ENCODE measurements at places on chromosomes 5 and 9.

DNA sequence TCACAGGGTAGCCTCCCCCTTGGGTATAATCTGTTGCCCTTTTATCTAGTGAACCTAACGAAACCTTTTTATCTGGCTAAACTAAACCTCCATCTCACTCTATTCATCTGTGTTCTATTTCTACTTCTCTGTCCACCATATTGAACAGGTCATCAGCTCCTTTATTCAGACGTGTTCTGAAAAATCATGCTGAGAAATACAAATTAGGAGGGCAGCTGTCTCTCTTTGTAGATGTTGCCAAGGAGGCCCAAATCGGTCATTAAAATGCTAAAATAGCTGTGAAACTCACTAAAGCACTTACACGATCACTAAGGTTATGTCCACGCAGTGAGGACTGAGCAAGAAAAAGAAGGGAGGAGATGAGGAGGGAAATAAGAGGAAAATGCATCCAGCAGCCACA, 115.6 kb upstream of the RETREG1 start:
- no peak for DNase-seq

GRCh38 chr9:111068383-111068730, 30.1 kb upstream of the LPAR1 start:
- DNase-seq: no peak

- DNase-seq: no peak
Observed at GRCh38 chr5:140391312-140391711, 10.3 kb upstream of the ANKHD1 start.

- no peak for DNase-seq
Observed at GRCh38 chr5:174601946-174602345, 122.4 kb upstream of the MSX2 start.

GRCh38 chr5:16461782-16462181, 3.8 kb downstream of the ZNF622 start:
- no peak for DNase-seq

DNA sequence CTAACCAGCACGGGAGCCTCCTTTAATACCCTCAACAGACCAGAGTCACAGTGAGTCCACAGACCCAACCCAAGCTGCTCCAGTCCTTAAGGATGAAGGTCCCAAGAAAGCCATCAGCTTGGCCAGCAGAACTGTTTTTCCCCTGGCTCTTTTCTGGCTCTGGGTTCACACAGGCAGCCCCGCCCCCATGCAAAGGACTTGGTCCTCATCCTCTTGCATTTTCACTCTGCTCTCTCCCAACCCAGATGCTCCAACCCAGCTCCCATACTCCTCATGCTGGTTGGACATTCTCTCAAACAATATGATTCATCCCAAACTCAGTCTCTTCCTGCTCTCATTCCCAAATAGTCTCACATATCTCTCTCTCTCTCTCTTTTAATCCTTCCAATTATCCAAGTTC, 74.2 kb upstream of the SPOCK1 start:
- no peak for DNase-seq

DNA sequence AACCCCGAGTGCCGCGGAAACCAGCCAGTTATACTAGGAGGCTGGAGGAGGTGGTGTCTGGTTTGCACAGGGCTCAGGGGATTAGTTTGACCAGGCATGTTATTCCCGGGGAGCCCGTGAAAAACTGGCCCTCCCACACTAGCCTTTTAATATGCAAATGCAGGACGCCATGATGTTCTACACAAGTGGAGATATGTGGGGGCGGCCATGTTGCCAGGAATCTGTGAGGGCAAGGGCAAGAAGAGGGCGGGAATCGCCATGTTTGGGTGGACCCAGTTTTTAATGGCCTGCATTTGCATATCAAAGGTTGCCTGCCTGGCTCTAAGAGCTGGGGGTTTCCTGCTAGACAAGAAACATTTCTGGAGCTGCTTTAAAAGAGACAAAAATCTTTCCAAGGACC, 940.7 kb downstream of the CDH18 start:
- no peak for DNase-seq

- no peak for DNase-seq
Observed at GRCh38 chr9:98900725-98901124, 43.0 kb upstream of the COL15A1 start.

GRCh38 chr5:127601601-127602000, 47.3 kb upstream of the CTXN3 start:
- no peak for DNase-seq

DNA sequence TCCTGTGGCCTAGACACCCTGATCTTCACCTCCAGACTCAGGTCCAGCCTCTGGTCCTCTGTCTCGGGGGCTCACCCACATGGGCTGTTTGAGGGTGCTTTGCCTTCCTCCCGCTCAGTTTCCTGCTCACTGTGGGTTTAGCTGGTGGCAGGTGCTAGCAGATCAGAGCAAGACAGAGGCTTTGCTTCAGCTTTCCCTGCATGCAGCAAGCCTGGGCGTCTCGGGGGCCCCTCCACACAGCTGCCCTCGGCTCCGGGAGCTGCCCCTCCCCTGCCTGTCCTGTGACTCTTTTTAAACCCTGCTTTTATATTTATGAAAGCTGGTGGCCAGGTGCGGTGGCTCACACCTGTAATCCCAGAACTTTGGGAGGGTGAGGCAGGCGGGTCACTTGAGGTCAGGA, 14.6 kb downstream of the MRPL36 start:
- no peak for DNase-seq

- DNase-seq: no peak
Observed at GRCh38 chr5:154519359-154519758, 41.3 kb upstream of the HAND1 start.

DNA sequence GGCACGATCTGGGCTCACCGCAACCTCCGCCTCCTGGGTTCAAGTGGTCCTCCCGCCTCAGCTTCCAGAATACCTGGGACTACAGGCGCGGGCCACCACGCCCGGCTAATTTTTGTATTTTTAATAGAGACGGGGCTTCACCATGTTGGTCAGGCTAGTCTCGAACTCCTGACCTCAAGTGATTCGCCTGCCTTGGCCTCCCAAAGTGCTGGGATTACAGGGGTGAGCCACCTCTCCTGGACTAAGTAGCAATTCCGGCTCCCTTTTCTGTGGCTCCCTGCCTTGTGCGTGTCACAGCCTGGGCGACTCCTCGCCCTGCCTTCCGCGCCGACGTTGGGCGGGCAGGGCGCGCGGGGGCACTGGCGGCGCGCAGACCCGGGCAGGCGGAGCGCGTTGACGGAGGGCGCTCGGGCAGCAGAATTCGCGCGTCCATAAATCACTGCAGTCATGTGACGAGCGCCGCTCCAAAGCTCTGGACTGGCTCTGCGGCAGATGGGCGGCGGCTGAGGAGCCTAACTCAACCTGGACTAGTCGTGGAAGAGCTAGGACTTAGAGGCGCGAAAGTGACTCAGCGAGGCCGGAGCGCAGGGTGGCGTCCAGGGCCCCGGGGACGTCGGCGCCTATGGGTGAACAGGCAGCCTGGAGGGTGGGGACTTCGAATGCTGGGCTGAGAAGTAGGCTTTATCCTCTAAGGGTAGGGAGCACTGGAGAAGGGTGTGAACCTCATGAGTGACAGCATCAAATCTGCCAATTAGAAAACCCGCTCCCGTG, 1.4 kb upstream of the CIZ1 start:
- DNase-seq: no peak

DNA sequence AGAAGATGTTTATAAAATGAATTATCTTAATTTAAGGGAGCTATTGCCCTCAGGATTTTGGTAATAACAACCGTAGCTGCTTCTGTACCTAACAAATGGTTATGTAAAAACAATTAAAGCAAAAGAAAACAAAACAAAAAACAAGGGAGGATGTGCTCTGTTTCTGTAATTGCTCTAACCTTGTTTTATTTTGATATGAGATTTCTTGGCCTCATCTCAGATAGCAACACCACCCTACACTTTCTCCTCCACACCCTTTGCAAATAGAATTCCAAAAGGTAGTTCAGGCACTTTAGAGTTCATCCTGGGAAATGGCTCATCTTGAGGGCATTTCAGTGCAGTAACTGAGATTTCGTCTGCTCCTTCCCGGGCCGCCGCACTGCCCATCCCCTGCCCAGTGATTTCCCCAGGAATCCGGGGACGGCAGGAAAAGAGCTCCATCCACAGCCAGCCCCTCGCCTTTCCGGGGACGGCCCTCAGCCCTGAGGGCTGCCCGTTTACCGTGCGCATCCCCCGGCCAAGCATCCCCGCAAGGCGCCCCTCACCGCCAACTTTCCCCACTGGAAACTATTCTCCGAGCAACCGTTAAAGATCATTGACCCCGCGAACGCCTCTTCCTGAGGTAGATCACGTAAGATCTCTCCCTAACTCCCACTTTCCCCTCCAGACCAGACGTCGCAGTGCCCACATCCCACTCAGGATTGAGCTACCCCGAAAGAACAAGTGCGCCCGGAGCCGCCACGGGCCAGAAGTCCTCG, 1.2 kb downstream of the FNBP1 start:
- DNase-seq: no peak

- no peak for DNase-seq
Observed at GRCh38 chr5:154801083-154801482, 45.9 kb downstream of the LARP1 start.

- DNase-seq: no peak
Observed at GRCh38 chr5:15702102-15702501, 202.1 kb downstream of the FBXL7 start.

GRCh38 chr5:133421394-133421793, 190.9 kb downstream of the FSTL4 start:
- DNase-seq: no peak

- no peak for DNase-seq
Observed at GRCh38 chr5:124630767-124631704, 115.4 kb downstream of the ZNF608 start.

DNA sequence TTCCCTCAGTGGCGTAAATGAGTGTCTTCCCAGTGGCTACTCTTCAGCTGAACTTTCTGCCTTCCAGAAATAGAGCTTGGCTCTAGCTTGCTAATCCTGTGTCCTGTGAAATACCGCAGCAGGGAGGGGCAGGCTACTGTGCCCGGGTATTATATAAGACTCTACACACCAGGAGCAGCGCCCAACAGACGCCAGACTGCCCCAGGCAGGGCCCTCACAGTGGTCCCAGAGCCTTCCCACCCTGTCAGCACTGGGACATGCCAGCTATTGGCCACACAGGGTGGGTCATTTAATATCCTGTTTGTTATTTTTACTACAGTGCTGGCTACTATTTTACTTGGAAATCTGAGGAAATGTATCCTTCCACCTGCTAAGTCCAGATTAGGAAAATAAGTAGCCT, 121.0 kb downstream of the FEM1C start:
- no peak for DNase-seq

DNA sequence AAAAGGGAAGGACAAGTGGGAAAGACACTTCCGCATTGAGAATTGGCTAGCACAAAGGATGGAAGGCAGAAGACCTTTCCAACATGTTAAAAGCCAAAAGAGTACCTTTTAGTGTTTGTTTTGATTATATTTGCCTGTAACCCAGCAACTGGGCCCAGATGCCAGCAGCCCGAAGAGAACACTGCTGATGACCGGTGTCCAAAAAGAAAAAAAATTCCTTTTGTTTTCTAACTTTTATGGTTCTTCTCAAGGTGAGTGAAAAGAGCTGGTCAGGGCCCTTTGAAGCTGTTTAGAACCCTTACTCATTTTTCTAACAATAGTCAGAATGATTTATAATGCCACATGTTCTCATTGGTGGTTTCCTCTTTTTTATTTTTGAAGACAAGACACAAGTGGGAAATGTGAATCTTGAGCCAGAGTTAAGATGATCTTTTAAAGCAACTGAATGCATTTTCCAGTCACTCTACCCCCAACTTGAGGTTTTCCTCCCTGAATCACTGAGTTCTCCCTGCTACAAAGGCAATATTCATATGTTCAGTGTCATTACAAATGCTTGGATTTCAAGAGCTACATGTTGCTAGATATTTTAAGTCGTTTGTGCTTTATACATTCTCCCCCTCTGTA, 32.3 kb upstream of the ZNF462 start:
- no peak for DNase-seq

DNA sequence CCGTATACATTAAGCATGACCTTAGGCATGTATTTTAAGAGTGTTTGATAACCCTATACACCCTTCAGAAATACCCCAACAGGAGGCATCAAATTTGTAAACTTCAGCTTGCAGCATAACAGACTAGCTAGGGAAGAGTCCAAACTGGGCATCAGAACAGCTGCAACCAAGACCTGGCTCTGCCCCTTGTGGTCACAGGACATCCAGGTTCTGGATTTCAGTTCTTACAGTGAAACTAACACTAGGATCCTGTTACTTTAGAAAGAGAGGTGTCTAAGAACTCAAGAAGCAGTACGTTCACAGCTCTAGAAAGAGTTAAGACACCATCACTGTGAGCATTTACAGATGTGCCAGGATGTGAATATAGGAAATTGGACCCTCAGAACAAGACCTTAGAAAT, 229.8 kb downstream of the BNC2 start:
- no peak for DNase-seq

DNA sequence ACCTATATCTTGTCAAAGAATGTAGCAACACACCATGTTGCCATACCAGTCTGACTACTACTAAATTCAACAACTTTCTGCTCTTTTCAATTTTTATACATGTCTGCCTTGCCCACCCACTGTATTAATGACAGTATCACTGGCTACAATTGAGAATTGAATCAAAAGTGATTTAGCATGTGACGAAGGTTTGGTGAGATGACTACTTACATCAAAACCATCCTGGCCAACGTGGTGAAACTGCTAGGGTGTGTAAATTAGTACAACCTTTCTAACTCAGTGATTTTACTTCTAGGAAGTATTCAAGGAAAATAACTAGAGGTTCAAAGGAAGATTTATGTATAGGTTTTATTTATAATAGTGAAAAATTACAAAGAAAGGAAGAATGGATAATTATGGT, 109.8 kb downstream of the UNC13B start:
- DNase-seq: no peak

- DNase-seq: no peak
Observed at GRCh38 chr9:107789001-107789700, 299.6 kb upstream of the KLF4 start.

All from GF-D8 (cell line).